GM19239 (cell line): ENCODE measurements at places on chromosomes 12 and 14.

DNA sequence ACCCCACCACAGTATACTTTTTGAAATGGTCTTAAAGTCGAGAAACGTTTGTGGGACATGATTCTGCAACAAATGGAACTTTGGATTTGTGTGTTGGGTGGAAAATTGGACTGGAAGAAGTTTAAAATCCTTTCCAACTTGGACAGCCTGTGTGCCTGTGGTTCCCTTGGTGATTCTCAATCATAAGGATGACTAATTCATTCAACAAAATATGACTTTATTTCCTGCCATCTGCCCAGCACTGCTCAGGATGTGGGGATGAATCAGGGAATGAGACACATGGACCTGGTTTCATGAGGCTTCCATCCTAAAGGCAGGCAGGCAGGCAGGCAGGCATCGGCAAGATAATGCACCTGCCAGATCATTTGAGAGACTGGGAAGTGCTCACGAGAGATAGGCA lies 57.3 kb upstream of the TMEM132D start:
- DNase-seq = no peak

- DNase-seq = no peak
Measured at GRCh38 chr12:17992002-17992656, 97.9 kb downstream of the RERGL start.

GRCh38 chr12:66453844-66454243 lies 151.6 kb downstream of the HELB start:
- DNase-seq = no peak

- DNase-seq = no peak
Measured at GRCh38 chr12:26628234-26628633, 204.8 kb downstream of the ITPR2 start.

GRCh38 chr12:98438656-98439230 lies 76.6 kb upstream of the TMPO start:
- DNase-seq = no peak

DNA sequence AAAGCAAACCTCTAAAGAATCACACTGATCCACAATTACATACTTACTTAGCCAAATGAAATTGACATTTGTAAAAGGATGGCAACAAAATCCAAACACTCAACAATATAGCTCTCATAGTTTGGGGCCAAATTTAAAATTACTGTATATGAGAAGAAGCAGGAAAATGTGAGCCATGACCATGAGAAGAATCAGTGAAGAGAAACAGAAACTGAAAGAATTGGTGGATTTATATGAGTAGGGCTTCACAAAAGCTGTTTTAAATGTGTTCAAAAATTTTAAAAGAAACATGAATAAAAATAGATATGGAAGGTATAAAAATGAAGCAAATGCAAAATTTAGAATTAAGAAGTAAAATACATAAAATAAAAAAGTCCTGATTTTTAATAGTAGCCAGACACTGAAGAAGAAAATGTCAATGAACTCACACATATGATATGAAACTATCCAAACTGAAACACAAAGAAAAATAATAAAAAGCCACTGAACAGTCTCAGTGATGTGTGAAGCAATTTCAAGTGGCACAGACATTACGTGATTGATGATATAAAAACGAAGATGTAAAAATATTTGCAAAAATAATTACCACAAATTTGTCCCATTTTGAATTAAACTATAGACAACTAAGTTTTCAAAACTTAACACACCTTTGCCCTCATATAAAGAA lies 87.9 kb upstream of the MDGA2 start:
- no peak for DNase-seq

DNA sequence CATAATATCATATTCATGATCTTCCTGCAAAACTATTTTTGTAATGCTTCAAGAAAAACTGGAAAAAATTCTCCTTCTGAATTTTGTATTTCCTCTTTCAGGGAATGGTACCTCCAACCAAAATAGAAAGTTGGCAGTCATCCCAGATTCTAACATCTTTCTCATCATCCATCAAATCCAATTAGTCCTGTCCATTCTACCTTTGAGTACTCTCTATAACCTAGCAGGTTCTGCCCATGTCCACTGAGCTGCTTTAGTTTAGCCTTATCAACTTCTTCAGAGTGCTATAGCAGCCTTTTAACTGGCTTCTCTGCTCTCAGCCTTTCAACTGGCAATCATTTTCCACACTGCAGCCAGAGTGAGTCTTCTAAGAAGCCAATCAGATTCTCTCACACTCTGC lies 236.2 kb downstream of the AKAP6 start:
- no peak for DNase-seq

- no peak for DNase-seq
Measured at GRCh38 chr12:2169489-2169888, 116.7 kb downstream of the CACNA1C start.

GRCh38 chr14:88911809-88912208 lies 87.4 kb downstream of the TTC8 start:
- DNase-seq = no peak

GRCh38 chr12:120388691-120389481 lies 19.9 kb upstream of the MSI1 start:
- no peak for DNase-seq

DNA sequence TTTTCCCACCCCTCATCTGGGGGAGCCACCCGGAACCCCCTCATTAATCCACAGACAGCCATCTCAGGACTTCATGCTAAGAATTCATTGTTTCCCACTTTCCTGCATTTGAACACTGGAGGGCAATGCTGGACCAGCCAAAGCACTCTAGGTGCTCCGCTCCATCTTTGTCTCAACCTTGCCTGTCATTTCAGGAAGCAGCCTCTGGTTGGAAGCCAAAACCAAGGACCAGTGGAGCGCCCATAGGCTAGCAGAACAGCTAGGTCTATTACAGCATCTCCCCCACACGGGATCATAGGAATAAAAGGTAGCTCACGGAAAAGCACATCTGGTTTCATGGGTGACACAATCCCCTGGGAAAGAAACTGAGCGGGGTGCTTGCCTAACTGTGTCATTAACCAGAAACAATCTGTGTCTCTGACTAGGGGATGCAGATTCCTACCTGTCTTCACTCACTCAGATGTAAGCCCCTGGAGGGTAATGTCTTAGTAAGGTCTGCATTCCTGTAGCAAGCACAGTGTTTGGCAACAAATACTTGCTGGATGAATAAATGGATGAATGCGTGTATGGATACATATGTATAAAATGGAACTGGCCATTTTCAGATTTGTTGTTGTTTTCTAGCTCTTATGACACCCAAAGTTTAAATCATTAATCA lies 197.0 kb downstream of the DAD1 start:
- DNase-seq = peak; percentile 44

GRCh38 chr12:20140751-20141150 lies 227.6 kb upstream of the PDE3A start:
- DNase-seq = no peak

GRCh38 chr12:27937768-27938167 lies 34.8 kb downstream of the PTHLH start:
- DNase-seq = no peak

GRCh38 chr12:17148706-17149105 lies 542.7 kb upstream of the LMO3 start:
- DNase-seq = no peak

GRCh38 chr12:30805959-30806358 lies 51.2 kb upstream of the CAPRIN2 start:
- no peak for DNase-seq

GRCh38 chr12:124713436-124714082 lies 146.1 kb upstream of the NCOR2 start:
- peak; percentile 40 for DNase-seq

GRCh38 chr12:11793921-11794710 lies 144.6 kb downstream of the ETV6 start:
- DNase-seq = no peak

GRCh38 chr14:104656014-104656714 lies 33.3 kb upstream of the INF2 start:
- DNase-seq = no peak

DNA sequence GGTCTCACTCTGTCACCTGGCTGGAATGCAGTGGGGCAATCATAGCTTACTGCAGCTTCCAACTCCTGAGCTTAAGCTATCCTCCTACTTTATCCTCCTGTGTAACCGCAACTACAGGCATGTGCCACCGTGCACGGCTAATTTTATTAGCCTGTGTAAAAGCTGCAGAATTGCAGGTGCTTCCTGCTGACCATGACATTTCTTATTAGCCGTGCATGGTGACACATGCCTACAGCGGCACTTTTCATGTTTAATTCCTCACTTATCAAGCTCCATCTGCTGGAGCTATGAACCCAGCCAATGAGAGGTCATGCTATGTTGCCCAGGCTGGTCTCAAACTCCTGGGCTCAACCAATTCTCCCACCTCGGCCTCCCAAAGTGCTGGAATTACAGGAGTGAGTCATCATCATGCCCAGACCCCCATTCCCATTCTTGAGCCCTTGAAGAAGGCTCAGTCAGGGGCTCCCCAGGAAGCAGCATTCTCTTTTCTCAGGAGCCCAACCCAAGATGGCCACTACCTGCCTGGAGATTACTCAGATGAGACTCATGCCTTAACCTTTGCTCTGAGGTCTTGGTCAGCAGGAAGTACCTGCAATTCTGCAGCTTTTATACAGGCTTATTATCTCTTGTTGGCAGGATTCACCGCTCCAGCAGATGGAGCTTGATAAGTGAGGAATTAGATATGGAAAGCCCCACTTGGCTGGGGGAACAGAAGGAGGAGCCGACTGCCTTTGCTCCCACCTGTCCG lies 503.2 kb downstream of the MED13L start:
- no peak for DNase-seq

GRCh38 chr12:48366131-48366530 lies 15.4 kb upstream of the ZNF641 start:
- no peak for DNase-seq

GRCh38 chr12:11824736-11825135 lies 175.3 kb downstream of the ETV6 start:
- no peak for DNase-seq

DNA sequence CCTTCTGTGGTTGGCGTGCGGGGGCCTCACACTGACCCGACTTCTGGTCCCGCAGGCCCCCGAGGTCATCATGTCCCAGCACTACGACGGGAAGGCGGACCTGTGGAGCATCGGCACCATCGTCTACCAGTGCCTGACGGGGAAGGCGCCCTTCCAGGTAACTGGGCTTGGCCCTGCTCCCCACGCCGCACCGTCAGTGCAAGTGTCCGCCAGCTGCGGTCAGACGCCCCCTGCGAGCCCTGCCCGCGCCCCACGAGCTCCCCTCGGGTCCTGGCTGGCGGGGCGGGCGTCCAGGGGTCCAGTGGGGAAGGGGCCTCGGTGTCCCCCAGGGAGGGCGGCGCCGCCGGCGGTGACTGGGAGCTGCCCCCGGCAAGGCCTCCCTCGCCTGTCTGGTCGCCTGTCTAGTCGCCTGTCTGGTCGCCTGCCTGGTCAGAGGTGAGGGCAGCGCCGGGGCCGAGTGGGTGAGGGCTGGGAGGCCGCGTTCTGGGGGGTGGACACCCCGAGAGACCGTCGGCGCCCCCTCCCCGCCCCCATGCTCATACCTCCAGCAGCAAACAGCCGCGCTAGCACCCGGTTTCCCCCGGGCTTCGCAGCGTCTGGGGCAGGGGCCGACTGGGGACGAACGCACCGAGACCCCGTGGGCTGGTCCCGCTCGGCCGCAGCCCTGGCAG lies 14.8 kb downstream of the ULK1 start:
- no peak for DNase-seq

- DNase-seq = no peak
Measured at GRCh38 chr12:113066813-113067400, 10.4 kb downstream of the DTX1 start.

DNA sequence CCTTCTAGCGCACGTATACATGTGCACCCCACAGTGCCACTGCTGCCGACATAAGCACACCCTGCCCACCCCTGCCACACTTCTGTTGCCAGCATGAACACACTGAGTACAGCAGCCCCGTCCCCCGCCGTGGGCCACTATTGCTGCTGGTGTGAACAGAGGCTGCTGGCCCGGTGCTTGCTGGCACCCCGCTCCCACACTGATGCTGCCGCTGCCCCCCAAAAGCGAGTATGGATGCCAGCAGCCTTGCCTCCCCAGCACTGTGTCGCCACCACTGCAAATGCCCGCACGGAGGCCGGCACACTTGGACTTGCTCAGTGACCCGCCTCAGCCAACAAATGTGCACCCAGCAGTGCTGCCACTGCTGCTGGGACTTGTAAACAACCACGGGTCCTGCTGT lies 872.4 kb upstream of the ATXN7L3B start:
- no peak for DNase-seq

GRCh38 chr14:41606282-41606531 lies 469 bp upstream of the LRFN5 start:
- DNase-seq = no peak

DNA sequence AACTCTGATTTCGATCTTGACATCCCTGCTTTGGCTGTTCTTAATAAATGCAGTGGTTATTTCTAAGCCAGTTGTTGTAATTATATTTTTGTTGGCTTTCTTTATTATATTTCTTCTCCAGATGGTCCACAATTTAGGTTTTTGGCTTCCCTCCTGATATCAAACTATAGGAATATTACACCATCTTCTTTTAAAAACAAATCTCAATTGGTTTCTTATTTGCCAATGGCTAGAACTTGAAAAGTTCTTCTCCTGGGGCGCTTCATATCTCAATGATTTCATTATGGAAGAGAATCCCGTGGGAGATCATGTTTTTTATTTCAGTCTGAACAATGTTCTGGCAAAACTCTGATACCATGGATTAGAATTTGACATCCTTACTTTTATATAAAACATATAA lies 292.3 kb downstream of the FLRT2 start:
- no peak for DNase-seq

GRCh38 chr12:47967461-47968321 lies 4.3 kb downstream of the TMEM106C start:
- no peak for DNase-seq

DNA sequence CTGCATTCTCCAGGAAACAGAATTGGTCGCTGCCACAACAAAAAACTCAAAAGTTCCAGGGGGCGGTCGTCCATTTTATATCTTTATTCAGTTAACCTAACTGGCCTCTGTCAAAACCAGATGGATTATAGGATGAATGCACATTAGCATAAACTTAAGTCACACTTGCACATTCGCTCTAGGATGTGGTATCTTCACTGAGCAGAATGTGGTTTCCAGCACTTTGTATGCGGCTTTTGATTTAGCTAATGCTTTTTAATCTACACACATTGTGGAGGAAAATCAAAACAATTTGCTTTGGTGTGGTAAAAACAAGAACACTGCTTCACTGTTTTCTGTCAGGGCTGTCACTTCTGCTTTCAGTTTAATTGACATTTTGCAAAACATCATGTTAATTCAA lies 4.5 kb downstream of the TAS2R50 start:
- no peak for DNase-seq

GRCh38 chr12:109125791-109126190 lies 9.4 kb downstream of the ACACB start:
- DNase-seq = no peak
